ENCODE measurements at places on chromosomes 5 and 9. TPM values are rescaled to one million over a fixed set of nuclear protein-coding genes. Genes with fewer than 3 reads are reported as not detected.

DNA sequence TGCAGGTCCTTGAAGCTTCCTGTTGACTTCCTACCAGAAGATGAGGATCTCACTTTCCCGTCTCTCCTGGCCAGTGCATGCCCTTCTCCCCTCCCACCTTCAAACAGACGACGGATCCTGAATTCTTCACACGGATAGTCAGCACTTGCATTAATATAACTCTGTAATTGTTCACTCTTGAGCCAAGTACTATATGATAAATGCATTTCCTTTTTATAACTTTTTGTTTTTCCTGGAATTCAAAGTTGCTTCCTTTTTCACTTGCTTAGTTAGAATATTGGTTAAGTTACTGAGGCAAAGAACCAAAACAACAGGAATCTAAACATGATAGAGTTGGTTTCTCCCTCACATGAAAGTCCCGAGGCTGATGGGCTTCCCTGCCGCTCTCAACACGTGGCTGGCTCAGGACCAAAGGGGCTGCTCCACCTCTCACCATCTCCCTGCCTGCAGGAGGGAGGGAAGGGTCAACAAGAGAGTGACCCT is 20.2 kb upstream of the EGFL7 start:
- no peak for DNase-seq

DNA sequence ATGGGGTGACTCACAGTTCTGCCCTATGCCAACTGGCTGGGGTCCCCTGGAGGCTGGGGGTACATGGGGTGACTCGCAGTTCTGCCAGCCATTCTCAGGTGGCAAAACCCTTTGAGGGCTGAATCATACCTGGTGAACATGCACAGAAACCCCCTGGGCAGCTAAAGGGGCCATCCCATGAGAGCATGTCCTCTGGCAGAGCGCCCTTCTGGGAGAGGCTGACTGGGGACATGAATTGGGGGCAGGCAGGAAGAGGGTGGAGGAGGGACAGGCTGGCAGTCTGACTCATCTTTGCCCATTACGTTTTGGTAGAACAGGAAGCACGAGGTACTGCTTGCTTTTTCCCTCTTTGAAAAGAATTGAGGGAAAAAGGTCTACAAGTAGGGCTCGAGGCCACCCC is 16.7 kb downstream of the TRAF1 start:
- DNase-seq = no peak

RORB gene
- 21.3 TPM for total RNA-seq

DNA sequence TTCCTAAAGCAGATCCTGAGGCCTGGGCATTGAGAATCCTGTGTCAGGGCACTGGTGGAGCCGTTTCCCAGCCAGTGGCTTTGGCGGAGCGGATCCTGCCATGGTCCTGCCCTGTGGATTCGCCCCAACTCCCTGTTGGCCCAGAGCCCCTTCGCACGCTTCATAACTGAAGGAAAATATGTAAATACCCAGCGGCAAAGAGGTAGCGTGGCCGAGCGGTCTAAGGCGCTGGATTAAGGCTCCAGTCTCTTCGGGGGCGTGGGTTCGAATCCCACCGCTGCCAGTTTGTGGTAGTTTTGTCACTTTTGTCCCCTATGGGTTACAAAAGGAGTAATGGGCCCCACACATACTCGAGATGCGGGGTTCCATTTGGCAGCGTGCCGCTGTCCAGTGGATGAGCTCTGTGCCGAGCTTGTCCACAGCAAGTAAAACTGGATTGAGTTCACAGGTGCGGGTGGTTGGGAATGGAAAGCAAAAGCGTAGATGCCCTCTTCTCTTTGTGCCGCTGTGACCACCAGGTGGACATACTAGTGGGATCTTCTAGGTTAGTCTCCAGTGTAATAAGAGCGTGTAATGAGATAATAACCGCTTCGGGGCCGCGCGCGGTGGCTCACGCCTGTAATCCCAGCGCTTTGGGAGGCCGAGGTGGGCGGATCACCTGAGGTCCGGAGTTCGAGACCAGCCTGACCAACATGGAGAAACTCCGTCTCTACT is 17.3 kb downstream of the TRIM7 start:
- DNase-seq = peak; percentile 72

DNA sequence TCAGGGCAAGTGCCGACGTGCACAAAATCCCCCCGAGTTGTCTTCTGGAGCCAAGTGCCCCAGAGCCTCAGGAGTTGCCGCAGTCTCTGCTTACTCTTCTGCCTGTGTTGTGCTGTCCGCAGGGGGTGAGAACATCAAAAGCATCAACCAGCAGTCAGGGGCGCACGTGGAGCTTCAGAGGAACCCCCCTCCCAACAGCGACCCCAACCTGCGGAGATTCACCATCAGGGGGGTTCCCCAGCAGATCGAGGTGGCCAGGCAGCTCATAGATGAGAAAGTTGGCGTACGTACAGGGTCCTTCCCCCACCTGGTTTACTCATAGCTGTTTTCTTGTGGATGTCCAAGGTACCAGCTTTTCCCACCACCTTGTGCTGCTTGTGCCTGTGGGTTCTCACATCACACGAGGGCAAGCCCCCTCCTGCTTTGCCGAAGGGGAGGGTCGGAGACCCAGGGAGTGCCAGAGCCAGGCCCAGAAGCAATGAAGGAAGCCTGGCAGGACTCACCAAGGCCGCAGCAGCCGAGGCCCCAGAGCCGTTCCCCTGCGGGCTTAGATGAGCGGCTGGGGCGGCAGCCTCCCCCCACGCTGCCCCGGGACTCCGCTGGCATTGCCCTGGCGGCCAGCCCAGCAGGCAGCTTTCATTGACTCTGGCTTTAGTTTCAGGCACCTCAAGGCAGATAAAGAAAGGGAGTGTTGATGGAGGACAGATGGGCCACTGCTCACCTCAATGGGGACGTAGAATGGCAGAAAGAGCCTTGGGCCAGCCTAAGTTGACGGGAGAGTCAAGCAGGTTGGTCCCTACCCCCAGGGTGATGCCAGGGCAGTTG is 33.7 kb upstream of the PRDM12 start:
- no peak for DNase-seq

PFN3 gene
- total RNA-seq = not detected

DNA sequence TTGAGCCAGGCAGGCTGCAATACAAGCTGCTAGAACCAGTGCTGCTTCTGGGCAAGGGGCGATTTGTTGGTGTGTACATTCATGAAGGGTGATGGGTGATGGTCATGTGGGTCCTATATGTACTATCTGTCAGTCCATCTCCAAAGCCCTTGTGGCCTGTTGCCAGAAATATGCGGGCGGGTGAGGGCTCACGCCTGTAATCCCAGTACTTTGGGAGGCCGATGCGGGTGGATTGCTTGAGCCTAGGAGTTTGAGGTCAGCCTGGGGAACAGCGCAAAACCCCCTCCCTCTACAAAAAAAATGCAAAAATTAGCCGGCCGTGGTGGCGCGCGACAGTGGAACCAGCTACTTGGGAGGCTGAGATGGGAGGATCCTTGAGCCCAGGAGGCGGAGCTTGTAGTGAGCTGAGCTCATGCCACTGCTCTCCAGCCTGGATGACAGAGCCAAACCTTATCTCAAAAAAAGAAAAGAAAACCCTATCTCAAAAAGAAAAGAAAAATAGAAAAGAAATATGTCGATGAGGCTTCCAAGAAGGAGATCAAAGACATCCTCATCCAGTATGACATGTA is 45.0 kb upstream of the KLF4 start:
- no peak for DNase-seq

TBCA gene
- total RNA-seq = 61.0 TPM

RGS7BP gene
- 16.2 TPM for total RNA-seq

AGXT2 gene
- total RNA-seq = not detected

DNA sequence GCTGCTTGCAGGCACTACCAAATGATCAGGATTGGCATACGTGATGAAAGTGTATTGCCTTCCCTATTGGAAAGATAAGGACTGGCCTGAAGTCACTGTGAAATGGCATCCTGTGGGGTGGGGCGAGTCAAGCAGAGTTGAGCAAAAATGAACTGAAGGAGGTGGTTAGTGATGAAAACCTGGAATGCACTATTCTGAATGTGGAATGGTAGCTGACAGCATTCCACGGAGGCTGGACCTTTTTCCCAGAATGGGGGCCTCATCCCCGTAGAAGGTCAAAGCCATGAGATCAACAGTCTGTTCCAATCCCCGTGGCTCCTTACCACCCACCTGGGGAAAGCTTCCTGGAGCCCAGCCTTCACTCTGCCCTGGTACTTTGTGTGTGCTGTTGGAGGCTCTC is 37.7 kb downstream of the ASS1 start:
- DNase-seq = no peak

DNA sequence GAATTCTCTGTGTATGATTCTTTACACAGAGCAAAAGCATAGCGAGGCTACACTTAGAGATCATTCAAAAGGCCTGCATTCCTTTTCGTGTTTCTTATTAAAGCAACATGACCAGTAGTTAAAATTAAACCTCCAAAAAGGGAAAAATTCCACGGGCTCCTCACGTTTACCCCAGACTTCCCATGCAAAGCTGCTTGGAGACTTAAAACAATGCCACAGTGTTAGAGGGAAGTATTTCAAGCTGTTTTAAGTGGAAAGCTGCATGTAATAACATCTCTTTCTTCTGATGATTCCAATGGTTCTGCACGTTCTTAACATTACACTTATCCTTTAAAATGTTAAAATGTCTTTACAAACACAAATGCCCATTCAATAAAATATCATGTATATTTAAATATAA is 405.2 kb downstream of the SEMA5A start:
- no peak for DNase-seq

PGM5 gene
- 16.2 TPM for total RNA-seq

CNTNAP3B gene
- 53.5 TPM for total RNA-seq

DNA sequence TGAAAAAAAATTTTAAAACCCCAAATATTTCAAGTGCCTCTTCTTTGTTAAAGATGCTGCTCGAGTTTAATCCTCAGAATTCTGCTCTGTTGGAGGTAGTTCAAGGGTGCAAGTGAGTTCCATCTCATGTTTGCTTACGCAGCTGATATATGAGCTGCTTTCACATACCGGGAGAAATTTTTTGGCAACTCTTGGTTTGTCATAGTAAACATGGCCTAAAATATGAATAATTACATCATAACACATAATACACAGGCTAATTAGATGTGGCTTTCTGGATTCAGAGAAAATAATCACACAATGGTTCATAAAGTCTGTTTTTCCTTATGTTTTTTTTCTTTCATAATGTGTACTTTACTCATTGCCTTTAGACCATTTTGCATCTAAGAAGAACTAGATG is 1134.1 kb downstream of the PTPRD start:
- no peak for DNase-seq

DNA sequence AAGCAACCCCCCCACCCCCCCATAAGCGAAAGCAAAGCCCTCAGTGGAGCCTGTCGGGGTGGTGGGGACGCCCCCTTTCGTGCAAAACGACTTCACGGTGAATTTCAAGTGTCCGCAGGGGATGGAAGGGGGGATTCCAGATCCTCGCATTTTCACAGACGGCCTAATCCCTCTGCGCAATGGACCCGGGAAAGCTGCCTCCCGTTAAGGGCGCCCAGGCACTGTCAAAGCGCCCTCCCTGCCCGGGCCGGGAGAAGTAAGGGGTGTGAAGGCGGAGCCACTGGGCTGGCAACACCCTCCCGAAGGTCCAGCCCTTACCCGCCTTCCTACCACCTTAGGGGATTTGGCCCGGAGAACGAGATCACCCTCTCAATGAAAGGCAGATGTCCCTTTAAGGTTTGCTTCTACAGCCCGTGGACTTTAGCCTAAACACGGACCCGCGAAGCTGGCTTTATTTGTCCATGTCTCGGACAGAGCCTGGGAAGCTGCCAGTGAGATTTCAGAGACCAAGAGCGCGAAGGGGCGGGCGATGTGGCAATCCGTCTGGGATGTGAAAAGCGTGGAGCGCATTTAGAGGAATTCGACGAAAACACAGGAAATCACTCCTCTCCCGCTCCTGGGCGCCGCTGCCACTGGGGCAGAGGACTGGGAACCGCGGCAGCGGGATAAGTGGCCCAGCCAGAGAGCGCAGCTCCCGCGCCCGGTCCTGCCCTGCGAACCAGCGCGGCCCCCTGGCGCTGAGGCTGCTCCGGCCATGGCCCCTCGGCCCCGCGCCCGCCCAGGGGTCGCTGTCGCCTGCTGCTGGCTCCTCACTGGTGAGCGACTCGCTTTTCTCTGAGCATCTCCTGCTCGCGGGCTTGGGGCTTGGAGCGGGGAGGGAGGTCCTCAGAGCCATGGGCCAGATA is at the start of the genes ITGA1 and PELO:
TSS of gene ITGA1 (plus strand) at position 317 of the 905 bp plus-strand sequence. CDS start at position 755, 438 bp downstream.
TSS of gene PELO (plus strand) at position 317 of the 905 bp plus-strand sequence. CDS start 12,479 bp downstream, outside the sequence.
- DNase-seq = no peak

DNA sequence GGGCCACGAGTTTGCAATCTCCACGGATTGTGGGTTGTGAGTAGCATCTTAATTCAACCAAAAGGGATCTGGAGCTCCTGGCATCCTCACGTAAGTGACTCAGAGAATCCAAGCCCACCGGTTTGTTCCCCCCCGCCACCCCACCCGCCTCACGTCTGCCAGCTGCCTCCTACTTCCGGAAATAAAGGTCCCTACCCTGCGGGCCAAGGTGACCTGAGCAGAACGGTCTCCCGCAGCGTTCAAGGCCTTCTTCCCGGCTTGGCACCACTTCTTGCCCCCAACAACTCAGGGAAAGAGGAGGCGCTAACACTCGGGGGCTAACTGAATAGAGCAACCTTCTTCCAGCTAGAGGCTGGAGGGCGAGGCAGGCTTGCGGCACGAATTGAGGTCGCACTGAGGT is 8.8 kb upstream of the GPRIN1 start:
- DNase-seq = no peak

- no peak for DNase-seq
Observed at GRCh38 chr9:86039991-86040860, 59.1 kb downstream of the GOLM1 start.

GRCh38 chr9:6068983-6069382 is 53.6 kb upstream of the RANBP6 start:
- DNase-seq = no peak

PTGES gene
- total RNA-seq = 1.5 TPM

DNA sequence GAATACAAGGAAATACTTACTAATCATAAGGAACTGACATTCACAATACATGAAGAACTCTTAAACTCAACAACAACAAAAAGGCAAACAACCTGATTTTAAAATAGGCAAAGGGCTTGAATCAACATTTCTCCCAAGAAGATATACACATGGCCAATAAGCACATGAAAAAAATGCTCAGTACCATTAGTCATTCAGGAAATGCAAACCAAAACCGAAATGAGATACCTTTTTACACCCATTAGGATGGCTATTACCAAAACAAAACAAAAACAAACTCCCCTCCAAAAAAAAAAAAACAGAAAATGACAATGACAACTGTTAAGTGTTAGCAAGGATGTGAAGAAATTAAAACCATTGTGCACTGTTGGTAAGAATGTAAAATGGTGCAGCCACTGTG is 104.1 kb upstream of the ZNF462 start:
- DNase-seq = no peak

NIM1K gene
- total RNA-seq = 6.3 TPM

CDC20B gene
- total RNA-seq = 0.18 TPM

- no peak for DNase-seq
Observed at GRCh38 chr5:171258737-171259415, 50.2 kb upstream of the TLX3 start.

CAMK4 gene
- total RNA-seq = 75.1 TPM

SLC25A51 gene
- 60.3 TPM for total RNA-seq

GRCh38 chr5:130425424-130425823 is 521.2 kb downstream of the CHSY3 start:
- DNase-seq = no peak

Measured in cerebellum (tissue), 4 donors.